NCI-H1105 (cell line): ENCODE measurements at places on chromosomes 16 and 17.

DNA sequence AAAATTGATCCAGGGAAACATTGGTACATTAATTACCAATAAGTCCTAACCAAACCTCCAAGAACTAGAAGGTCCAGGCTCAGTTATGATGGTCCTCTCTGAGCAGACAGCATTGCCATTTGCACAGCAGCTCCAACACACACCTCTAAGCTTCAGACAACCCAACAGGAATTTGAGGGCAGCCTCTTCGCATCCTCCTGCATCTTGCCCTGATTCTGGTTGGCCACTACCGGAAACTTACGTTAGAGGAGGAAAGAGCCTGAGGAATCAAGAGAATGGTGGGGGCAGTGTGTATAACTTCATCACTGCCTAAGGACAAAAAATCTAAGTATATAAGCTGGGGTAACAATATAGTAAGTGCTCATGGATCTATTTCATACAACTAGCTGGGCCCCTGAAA lies 15.7 kb downstream of the FAM117A start:
- no peak for DNase-seq

DNA sequence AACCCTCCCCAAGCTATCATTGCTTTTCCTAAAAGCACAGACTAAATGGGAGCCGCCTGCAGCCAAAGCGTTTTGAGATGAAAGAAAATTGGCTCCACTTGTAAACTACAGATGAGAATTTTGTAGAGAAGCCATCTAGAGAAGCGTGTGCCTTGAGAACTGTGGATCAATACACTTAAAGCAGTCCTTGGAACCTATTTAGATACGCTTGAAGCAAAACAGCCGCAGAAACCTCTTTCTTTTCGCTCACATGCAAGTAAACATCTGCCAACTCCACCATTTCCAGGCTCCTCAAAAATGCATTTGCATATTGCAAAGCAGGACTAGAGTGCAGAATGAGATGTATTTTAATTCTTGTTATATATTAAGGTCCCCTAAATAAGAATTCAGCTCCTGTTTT lies 13.1 kb downstream of the KIAA0513 start:
- no peak for DNase-seq

DNA sequence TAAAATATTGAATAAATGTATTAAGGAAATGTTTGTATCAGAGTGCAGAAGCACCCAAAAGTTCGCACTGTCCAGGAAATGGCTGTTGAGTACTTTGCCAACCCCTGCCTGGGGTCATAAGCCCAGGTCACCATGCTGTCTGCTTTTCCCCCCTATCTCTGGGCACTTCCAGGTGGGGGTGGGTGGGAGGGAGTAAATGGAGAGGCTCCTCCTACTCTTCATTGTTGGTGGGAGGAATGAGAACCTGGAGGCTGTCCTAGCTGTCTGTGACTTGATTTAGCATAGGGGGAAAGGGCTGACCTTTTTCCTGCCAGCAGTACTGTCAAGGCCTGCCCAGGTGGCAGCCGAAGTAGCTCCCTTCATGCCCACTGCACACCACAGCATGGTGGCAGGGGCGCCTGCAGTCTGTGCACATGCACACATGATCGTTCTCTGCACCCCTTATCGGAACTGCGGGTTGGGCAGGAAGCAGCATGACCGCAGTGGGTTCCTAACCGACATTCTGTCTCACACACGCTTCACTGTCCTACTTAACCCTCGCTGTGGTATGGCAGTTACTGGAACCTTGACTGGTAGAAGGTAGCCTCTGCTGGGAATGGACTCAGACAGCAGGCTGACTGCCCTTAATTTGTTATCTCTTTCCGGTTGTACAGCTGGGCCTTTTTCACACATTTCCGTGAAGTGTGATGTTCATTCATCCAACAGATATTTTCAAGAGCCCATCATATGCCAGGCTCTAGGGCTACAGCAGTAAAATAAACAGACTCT lies 41.5 kb downstream of the LDHD start:
- DNase-seq, result no peak

DNA sequence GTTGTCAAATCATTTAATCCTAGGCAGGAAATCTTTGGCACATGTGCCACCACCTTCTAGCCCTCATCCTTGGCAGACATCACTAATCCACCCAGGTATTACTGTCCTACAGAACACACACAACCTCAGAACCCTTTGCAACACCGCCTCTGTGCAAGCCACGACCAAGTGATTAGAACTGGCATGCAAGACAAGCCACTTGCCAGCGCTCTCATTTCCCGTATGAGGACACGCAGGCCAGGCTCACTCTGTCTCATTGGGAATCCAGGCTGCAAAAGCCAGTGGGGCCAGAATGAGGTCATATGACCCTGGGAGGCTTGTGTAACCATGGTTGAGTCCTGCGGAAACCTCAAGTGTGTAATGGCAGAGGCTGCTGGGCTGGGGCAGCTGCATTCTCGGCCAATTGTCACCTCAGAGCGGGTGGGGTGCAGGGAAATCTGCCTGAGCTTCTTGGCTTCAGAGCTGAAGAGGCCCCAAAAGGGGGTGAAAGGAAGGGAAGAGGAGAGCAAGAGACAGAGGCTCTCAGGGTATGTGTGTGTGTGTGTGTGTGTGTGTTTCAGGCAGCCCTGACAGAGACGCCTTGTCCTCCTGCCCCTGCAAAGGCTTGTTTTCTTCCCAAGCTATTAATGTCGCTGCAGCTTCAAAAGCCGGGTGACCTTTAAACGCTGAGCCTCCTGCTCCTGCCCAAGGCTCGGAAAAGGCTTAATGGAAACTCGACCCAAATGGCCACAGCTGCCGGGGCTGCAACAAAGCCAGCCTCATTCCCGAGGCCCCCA lies 43.2 kb upstream of the MRPS23 start:
- no peak for DNase-seq
